ENCODE measurements at places on chromosomes 7 and 10. TPM values are rescaled to one million over a fixed set of nuclear protein-coding genes. Genes with fewer than 3 reads are reported as not detected.

Gene SPDYE16
- total RNA-seq = not detected

Gene SHTN1
- 8.8 TPM for total RNA-seq

Gene FOXI2
- total RNA-seq = not detected

DNA sequence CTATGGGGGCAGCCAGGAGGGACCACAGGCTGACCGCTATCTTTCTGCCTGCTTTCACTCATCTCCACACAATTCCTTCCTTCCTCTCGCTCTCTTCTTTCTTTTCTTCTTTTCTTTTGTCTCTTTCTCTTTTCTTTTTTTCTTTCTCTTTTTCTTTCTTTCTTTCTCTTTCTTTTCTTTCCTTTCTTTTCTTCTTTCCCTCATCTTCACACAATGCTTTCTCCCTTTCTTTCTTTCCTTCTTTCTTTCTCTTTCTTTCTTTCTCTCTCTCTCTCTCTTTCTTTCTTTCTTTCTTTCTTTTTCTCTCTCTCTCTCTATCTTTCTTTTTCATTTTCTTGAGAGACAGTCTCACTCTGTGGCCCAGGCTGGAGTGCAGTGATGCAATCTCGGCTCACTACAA is 6.8 kb upstream of the MUC12 start:
- no peak overlapping the region for H3K27ac ChIP-seq
- H3K36me3 ChIP-seq = no peaks in the 10 kb centered on the region
- H3K27me3 ChIP-seq = peaks cover 20% of the 10 kb centered on the region
- H3K4me3 ChIP-seq = no peak overlapping the region
- no peaks in the 10 kb centered on the region for H3K4me1 ChIP-seq

GRCh38 chr7:113810080-113810744 is 108.6 kb downstream of the PPP1R3A start:
- no peak overlapping the region for H3K27ac ChIP-seq
- H3K4me1 ChIP-seq = no peaks in the 10 kb centered on the region
- no peaks in the 10 kb centered on the region for H3K27me3 ChIP-seq
- H3K36me3 ChIP-seq = no peaks in the 10 kb centered on the region
- DNase-seq = no peak

GRCh38 chr10:1329622-1330021 is 273.4 kb downstream of the WDR37 start:
- no peaks in the 10 kb centered on the region for H3K4me1 ChIP-seq
- no peaks in the 10 kb centered on the region for H3K27me3 ChIP-seq
- no peak for DNase-seq
- no peaks in the 10 kb centered on the region for H3K36me3 ChIP-seq
